NCI-H69 (cell line): ENCODE measurements at places on chromosomes 12 and 14.
A peak's percentile ranks its signal among the peaks of the same experiment; 100 is the strongest.

GRCh38 chr12:76422543-76423438 is 74.6 kb upstream of the BBS10 start:
- DNase-seq: no peak

DNA sequence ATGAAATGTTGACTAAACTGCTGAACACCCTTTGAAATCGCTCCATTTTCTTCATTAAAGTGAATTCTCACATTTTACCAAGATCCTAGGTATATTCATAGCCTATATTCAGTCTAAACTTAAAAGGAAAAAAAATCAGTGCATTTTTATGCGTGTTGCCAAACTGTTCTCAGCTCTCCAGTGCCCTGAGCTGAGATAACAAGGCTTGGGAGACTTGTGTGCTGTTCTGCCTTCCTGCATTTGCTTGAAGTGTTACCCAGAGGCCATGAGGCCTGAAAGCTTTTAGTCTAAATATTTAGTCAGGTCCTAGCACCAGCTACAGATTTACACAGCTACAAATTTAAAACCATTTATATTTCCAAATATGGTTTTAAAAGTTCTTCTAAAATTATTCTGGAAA is 8.6 kb upstream of the PALS1 start:
- DNase-seq: no peak

GRCh38 chr12:1584326-1584725 is 10.1 kb downstream of the FBXL14 start:
- peak; percentile 49 for DNase-seq

GRCh38 chr12:70948236-70948975 is 27.9 kb upstream of the PTPRR start:
- no peak for DNase-seq

GRCh38 chr14:104933746-104934733 is 9.4 kb downstream of the PLD4 start:
- no peak for DNase-seq

GRCh38 chr14:98937712-98938505 is 334.1 kb downstream of the BCL11B start:
- DNase-seq: no peak

DNA sequence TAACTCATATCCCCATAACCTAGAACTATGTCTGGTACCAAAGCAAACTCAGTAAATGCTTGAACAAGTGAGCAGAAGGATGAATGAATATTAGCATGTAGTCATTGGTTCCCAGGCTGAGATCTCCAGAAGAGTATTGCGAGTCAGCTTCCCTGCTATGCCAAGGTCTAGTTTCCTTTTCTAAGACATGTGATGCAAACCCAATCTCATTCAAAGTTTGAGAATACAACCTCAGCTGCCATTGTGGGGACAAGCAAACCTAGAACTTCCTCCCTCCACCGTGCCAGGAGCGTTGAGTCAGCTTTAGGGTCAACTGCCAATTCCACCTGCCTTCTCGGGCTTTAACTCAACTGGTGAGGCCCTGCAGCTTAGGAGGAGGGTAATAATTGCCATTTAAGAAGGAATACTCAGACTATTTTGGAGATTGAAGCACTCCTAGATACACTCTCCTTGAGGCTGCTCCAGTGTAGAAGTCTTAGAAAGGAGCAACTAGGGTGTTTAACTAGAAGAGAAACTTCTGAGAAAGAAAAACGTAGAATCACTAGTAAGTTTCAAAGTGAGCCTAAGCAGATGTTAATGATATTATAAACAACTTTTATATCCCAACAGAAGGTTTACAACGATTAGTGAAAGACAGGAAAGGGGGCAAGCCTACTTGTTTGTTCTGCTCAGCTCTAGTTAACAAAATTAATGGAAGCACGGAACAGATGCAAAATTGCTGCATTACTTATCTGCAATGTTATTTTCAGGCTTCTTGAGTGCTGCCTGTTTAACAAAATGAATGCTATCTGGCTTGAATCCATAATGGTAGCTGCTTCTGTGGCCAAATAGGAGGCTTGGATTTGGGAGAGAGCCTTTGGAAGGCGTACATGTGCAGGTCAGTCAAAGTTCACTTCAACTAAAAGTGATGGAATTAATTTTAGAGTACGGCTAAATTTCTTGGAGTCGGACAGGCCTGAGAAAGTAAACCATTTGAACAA is 96.9 kb downstream of the HELB start:
- DNase-seq: no peak

GRCh38 chr12:27564612-27565213 is 40.7 kb downstream of the PPFIBP1 start:
- no peak for DNase-seq

GRCh38 chr14:93752980-93753561 is 35.2 kb downstream of the PRIMA1 start:
- no peak for DNase-seq

DNA sequence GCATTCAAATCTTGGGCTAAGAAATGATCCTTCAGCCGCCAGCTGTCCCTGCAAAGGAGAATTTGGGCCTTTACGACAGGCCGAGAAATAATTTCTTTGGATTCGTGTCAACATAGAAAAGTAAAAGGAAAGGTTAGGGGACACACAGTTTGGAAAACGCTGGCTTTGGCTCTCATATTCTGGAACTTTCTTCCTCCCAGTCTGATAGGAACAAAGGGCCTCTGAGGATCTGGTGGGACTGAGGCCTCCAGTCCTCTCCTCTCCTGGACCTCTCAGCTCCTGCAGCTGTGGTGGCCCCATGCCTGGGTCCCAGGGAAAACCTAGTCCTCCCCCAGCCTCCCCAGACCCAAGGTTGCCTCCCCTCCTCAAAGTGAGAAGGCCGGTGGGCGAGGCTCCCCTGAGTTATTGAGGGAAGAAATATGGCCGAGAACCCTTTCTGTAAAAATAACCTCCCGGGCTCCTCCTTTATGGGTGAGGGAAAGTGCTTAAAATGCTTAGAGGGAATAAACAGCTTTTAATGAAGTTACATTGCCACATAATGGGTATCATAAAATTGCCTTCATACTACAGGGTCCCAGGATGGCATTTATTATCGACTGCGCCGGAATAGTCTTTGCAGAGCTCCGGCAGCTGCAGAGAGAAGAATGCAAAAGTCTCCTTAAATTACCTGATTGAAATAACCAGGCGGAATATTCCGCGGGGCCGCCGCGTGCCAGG is 188.3 kb downstream of the PHETA1 start:
- no peak for DNase-seq

GRCh38 chr14:37443461-37443860 is 151.6 kb downstream of the FOXA1 start:
- DNase-seq: no peak

GRCh38 chr14:103421556-103421955 is 36.3 kb downstream of the MARK3 start:
- no peak for DNase-seq

- DNase-seq: peak; percentile 83
These were observed at the start of gene P3H3 for GRCh38 chr12:6827982-6828780. Gene P3H3 (plus strand): TSS chr12:6828407. CDS start chr12:6828441, 34 bp downstream.

DNA sequence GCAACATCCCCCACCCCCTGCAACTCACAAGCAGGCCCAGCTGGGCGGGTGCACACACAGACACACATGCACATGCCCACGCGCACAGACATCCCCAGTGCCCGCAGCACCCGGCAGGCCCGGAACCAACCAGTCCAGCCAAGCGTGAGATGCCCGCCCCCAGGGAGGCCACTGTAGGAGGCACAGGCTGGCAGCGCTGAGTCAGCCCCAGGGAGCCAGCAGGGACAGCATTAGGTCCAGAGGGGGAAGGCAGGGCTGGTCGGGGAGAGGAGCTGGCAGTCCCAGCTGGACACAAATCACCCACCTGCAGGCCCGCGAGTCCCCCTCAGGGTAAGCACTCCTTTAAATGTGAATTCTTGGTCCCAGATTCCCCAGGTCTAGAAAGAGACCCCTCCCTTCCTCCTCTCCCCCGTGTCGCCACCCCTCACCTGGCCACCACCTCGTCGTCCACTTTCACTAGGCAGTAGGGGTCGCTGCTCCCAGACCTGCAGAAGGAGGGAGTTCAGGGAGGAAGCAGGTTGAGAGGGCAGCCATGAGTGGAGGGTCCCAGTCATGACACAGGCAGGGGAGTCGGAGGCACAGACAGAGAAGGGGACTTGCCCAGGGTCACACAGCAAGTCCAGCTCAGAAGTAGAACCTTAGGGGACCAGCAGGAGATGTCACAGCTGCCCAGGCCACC is 5.0 kb downstream of the RASAL1 start:
- DNase-seq: peak; percentile 34

- no peak for DNase-seq
These were observed 40.9 kb downstream of the SGPP1 start for GRCh38 chr14:63686926-63687325.

- peak; percentile 98 for DNase-seq
These were observed 91.6 kb downstream of the LRRC74A start for GRCh38 chr14:76917745-76918255.

DNA sequence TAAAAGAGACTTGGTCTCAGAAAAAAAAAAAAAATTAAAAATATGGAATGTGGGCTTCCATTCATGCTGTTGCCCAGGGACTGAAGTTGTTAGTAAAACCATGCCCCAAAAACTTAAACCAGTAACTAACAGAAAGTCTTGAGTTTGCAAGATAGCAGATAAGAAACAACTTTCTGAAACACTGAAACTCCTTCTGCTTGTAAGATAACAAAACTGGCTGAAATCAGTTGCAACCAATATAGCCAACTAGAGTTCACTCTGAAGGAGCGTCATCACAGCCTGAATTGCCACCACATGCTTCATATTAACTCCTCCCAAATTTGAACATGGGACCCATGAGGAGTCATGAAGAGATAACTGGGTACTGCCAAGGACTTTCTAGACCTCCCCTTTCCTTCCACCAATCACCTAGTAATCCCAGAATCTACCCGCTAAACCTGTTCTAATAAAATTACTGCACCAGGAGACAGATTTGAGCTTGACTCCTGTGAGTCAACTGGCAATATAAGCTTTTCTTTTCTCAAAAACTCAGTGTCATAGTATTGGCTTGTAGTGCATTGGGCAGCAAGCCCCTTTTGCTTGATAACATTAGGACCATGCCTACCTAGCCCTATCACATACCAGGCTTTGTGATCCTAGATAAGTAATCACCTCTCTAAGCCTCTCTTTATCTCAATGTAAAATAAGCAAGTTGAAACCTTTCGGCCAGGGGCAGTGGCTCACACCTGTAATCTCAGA is 53.6 kb downstream of the R3HDM2 start:
- DNase-seq: no peak

- DNase-seq: no peak
These were observed 22.7 kb upstream of the SRGAP1 start for GRCh38 chr12:63821781-63822251.

DNA sequence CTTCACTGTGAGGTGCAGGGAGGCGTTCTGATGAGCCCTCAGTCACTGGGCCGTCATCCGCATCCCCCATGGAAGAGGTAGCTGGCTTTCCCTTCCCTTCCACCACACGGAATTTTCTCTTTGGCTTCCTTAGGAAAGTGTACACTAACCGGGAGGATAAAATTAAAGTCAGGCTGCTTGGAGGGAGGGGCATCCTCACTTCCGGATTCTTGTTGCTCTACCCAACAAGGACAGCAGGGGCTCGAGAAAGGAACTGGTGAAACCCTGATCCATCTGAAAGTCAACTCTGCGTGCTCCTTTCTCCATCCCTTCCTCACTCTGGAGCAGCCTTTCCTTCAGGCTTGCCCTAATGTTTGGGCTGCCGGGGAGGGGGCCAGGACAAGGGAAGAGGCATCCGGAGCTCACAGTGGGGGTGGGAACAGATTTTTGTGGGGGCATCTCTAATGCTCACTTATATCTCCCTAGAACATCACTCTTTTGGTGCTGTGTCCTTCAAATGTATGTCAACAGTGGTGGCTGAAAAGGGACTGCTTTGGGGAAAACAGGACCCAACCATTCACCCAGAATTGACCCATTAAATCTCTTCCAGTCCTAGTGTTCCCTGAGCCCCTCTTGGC is 101.4 kb upstream of the FKBP4 start:
- DNase-seq: peak; percentile 26

DNA sequence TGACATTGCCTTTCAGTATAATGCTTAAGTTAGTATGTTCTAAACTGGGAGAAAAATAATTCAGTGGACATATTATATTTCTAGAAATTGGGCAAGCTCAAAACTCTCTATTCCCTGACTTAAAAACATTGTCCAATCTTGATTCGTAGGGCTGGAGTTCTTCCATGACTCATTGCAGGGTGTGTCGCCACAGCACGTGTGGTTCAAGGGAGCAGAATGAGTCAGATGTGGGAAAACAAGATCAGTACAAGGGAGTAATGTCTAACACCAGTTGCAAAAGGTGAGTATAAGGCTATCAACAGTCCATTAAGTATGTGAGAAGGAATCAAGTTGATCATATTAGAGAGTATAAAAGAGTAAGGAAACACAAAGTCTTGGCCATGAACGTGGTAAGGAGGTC is 887.0 kb downstream of the TMTC2 start:
- peak; percentile 37 for DNase-seq
